ENCODE measurements at places on chromosomes 4 and X.

- DNase-seq = no peak
Observed at GRCh38 chr4:115865736-115866135, 752.3 kb upstream of the NDST4 start.

- no peak for DNase-seq
Observed at GRCh38 chr4:143270256-143270838, 66.3 kb upstream of the GAB1 start.

- no peak for DNase-seq
Observed at GRCh38 chrX:39205467-39205866, 404.2 kb downstream of the MID1IP1 start.

DNA sequence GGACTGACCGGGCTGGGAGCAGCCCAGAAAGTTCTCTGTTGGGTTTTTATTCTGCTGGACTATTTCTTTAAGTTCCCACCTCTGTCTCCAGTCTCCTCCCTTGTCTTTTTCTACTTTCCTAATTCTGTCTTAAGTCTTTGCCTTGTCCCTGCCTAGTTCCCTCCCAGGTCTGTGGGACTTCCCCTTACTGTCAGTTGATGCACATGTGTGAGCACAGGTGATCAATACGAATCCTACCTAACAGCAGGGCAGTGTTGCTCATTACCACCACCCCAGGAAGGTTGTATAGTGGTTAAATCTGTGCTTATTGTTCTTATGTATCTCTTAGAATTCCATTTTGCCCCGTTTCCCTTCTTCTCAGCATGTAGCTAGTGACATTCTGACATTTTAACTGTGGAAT, 62.1 kb downstream of the GALNTL6 start:
- DNase-seq = no peak

DNA sequence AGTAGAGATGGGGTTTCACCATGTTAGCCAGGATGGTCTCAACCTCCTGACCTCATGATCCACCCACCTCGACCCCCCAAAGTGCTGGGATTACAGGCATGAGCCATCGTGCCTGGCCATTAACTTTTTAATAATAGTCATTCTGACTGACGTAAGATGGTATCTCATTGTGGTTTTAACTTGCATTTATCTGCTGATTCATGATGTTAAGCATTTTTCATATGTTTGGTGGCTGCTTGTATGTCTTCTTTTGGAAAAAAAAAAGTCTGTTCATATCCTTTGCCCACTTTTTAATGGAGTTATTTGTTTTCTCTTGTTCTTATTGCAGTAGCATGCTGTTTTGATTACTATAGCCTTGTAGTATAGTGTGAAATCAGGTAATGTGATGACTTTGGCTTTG, 45.8 kb downstream of the ANXA10 start:
- DNase-seq = no peak

DNA sequence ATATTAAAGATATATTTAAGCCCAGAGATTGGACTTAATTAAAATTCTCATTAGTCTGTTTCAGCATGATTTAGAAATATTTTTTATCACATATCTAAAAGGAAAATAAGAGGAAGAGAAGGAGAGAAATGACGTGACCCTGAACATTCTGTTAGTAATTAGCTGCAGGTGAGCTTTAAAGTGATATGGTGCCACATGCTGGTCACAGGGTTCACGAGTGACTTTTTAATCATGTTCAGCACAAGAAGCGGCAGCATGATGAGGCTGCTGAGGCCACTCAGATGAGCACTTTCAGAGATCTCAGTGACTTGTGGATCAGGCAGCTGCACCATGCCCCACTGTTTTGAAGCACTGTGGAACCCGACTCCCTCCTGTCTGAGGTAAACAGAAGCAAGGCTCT, 37.9 kb upstream of the NPY2R start:
- no peak for DNase-seq

- DNase-seq = no peak
Observed at GRCh38 chr4:29320947-29321620, 1399.1 kb upstream of the PCDH7 start.

GRCh38 chr4:77956917-77957316, 94.3 kb downstream of the MRPL1 start:
- DNase-seq = no peak

- DNase-seq = no peak
Observed at GRCh38 chr4:25838526-25838925, 24.3 kb downstream of the SEL1L3 start.

GRCh38 chrX:12080265-12080664, 58.0 kb upstream of the FRMPD4 start:
- peak; percentile 37 for DNase-seq

- DNase-seq = no peak
Observed at GRCh38 chrX:149570668-149571067, 16.6 kb downstream of the MAGEA9B start.

GRCh38 chr4:29224911-29225310, 1495.3 kb upstream of the PCDH7 start:
- DNase-seq = no peak

DNA sequence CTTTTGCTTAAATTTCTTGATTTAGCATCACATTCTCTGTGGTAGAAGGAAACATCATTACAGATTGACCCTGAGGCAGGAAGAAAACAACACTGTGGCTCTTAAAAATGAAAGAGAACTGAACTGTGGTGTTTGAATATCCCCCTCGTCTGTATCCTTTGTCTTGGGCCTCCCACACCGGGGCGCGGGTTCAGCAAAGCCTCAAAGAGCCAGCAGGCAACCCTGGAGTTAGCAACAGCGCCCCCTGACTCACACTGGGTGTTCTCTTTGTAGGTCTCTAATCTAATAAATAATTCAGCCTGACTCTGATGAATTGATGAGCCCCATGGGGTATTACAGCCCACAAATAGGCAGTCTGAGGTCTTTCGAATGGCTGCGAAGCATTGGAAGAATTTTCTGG, 46.1 kb upstream of the CTSO start:
- DNase-seq = no peak

DNA sequence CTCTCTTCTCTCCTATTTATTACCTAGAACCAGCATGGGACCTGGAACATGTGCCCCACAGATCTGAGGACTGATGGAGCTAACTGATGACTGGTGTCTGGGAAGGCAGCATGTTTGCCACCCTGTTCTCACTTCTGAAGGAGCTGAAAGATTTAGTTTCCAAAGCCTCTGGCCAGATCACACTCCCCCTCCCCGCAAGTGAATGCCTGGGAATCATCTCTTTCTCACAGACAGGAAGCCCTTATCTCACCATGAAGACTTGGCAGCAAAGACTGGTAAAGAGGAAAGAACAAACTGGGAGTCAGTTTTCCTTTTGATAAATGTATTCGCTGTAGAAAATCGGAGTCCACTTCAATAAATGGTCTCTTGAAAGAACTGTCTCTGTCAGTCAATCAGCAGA, 21.0 kb upstream of the PCYT1B start:
- no peak for DNase-seq

- no peak for DNase-seq
Observed at GRCh38 chr4:38207110-38207457, 246.9 kb downstream of the PTTG2 start.

DNA sequence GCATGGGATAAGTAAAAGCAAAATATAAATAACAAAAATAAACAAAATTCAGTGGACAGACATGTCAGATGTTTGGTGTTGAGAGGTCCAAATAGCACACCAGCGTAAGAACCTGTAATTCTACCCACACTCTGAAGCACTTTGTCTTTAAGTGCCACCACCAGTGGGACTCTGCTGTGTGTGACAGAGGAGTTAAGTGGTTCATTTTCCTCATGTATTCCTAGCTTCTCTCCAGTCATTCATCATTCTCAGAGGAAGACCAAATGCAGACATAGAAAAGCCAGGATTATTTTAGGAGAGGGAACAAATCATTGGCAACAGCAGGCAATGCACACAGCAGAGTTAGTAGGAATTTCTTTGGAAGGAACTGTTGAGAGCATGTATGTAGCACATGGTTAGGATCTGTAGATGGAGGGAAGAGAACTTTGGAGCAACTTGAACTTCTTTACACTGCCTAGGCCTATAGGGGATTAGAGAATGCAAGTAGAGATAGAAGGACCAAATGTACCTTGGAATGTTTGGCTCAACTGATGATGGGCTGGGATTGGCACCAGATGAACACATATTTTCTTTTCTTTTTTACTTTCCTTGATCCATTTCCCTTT, 43.0 kb upstream of the ARHGAP24 start:
- no peak for DNase-seq

DNA sequence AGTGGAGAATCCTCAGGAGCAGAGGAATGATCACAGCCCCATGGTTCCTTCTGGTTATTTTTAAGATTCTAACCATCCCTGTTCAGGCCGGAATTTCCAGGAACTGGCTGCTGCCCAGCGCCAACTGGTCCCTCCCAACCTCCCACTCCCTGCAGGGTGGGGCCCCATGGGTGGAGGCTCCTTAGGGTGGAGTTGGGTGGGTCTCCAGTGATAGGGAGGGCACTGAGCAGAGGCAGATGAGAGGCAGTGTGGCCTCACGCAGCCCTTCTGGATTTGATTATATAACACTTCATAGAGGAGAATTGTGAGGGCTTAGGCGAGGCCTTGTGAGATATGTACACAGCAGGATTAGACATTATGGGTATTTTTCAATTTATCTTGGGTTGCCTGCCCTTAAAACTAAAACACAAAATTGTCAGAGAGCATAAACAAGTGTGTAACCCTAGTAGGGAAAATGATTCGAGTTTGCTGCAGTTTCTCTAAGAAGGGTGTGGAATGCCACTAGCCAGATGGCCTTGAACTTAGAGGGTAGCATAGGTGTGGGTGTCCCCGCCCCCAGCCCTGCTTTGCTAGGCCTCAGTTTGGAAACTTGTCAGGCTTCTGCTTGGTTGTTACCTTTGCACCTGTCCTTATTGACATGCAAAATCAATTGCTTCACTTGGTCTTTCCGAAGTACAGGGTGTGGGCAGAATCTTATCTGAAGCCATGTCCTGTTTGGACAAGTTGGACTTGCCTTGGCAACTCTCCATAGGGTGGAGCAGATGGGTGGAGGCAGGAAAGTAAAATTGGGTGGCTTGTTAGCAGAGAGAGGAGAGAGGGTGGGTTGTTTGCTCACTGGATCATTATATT, 9.4 kb downstream of the KLF3 start:
- DNase-seq = no peak

- peak; percentile 31 for DNase-seq
Observed at GRCh38 chr4:123390846-123391456, 5.6 kb upstream of the SPRY1 start.

- DNase-seq = no peak
Observed at GRCh38 chr4:126955292-126956183, 677.2 kb upstream of the INTU start.

DNA sequence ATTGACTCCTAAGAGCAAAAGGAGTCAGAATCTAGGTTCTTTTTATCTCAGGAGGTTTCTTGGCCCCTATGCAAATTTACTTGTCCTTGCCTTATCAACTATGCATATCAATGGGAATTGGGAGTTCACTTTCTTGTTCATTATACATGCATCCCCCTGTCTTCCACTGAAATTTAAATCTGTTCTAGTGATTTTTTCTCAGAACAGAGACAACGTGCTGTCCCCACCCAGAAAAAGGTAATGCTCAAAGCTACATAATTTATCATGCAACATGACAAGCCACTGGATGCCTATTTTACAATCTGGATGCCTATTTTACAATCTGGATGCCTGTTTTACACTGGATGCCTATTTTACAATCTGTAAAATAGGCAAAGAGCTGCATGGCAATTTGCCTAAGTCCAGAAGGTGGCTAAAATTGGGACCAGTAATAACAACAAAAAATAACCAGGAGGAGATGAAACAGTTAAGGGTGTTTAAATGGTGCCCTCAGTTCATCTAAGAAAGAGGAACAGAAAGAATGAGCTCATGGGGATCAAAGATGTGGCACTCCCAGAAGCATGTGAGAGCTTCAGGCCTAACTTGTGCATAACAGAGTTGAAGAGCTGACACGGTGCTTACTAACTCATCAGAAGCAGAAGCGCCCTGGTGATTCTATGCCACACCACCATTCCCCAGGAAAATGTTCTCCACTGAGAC, 537.8 kb upstream of the BOD1L1 start:
- DNase-seq = no peak

DNA sequence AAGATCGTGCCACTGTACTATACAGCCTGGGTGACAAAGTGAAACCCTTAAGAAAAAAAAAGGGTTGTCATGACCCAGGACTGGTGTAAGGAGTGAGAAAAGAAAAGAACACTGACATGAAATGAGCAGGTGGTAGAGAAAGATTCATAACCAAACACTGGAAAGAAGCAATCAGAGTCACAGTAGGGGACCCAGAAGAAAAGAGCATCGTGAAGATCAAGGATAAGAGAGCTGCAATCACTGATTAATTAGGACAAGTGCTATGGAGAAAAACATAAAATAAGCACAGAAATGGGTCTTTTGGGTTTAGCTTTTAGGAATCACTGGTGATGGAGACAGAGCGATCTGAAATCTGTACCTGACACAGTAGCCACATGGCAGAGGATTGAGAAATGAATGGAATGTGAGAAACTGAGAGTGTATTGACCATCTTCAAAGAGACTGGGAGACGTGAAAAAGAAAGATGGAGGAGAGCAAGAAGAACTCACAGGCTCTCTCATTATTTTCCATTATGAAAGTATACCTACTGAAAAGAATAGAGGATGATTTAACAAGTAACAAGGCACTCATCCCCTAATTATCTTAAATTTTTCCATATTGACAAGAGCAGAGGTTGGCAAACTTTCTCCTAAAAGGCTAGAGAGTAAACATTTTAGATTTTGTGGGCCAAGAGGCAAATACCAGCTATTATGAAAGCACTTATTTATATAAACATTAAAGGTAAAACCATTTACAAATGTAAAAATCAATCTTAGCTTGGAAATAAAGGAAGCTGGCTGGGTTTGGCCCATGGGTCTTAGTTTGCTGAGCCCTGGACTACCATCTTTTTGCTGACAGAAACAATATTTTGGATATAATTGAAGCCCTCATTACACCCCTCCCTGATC, 7.3 kb downstream of the TMEM154 start:
- no peak for DNase-seq

- DNase-seq = no peak
Observed at GRCh38 chr4:131427000-131427399, 1722.1 kb upstream of the PCDH10 start.

- DNase-seq = no peak
Observed at GRCh38 chr4:37734989-37735388, 48.8 kb upstream of the RELL1 start.

DNA sequence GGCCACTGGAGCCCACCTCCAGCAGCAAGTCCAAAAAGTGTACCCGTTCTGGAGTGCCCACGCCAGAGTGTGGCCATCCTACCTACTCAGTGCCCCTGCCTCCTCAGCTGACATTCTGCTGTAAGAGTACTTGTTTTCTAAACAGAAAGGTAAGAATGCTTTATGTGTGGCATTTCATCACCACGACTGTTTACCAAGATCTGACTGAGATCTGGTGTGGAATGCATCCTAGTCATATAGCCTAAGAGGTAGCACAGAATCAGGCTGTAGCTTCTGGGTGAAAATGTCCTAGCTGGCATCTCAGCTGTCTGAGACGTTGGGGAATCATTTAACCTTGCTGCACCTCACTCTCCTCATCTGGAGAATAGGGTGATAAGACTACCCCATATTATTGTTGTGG, 638.7 kb upstream of the TENM3 start:
- no peak for DNase-seq

GRCh38 chrX:139382529-139382928, 148.0 kb upstream of the F9 start:
- no peak for DNase-seq
